ENCODE measurements at places on chromosomes 2 and 18. TPM values are rescaled to one million over a fixed set of nuclear protein-coding genes. Genes with fewer than 3 reads are reported as not detected.

The ELP2 gene
- 45.6 TPM for total RNA-seq

The SCYGR4 gene
- not detected for total RNA-seq

The RAB31 gene
- total RNA-seq: 50.0 TPM

The ADAM23 gene
- 16.3 TPM for total RNA-seq

The KCNE4 gene
- 0.12 TPM for total RNA-seq

The ZSWIM2 gene
- total RNA-seq: not detected

The DSG1 gene
- 33.7 TPM for total RNA-seq

The SLC1A4 gene
- 12.6 TPM for total RNA-seq

The ZNF804A gene
- not detected for total RNA-seq

The AFG3L2 gene
- 43.1 TPM for total RNA-seq

The CETN1 gene
- not detected for total RNA-seq

The FN1 gene
- 24.2 TPM for total RNA-seq

The MAP3K19 gene
- total RNA-seq: not detected

The EMILIN1 gene
- total RNA-seq: 3.0 TPM

The WIPF1 gene
- total RNA-seq: 3.1 TPM

The TGOLN2 gene
- total RNA-seq: 31.0 TPM

The STK25 gene
- 82.4 TPM for total RNA-seq

The GRB14 gene
- 0.36 TPM for total RNA-seq

The NT5DC4 gene
- total RNA-seq: not detected

The RAD51AP2 gene
- 0.16 TPM for total RNA-seq

The ANO7 gene
- 0.12 TPM for total RNA-seq

The GPR55 gene
- 0.20 TPM for total RNA-seq
